ENCODE measurements at places on chromosomes 12 and 14. TPM values are rescaled to one million over a fixed set of nuclear protein-coding genes. Genes with fewer than 3 reads are reported as not detected.

- no peaks in the 10 kb centered on the region for H3K4me1 ChIP-seq
- H3K27ac ChIP-seq = no peak overlapping the region
- H3K27me3 ChIP-seq = no peaks in the 10 kb centered on the region
- H3K36me3 ChIP-seq = no peaks in the 10 kb centered on the region
- DNase-seq = peak; percentile 74
Observed at GRCh38 chr14:101359221-101360053, 201.9 kb upstream of the DIO3 start.

DNA sequence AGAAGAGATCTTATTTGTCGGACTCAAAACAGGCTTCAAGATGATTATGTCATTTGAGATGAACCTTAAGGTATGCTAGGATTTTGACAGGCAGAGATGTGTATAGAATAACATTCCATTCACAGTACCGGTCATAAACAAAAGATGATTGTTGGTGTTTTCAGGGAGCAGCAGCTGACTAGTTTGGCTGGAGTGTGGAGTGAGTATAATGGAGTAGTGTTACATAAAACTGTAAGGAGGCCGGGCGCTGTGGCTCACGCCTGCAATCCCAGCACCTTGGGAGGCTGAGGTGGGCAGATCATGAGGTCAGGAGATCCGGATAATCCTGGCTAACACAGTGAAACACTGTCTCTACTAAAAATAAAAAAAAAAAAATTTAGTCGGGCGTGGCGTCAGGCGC, 23.9 kb downstream of the SERPINA10 start:
- no peaks in the 10 kb centered on the region for H3K4me1 ChIP-seq
- H3K27ac ChIP-seq = no peak overlapping the region
- DNase-seq = no peak

DNA sequence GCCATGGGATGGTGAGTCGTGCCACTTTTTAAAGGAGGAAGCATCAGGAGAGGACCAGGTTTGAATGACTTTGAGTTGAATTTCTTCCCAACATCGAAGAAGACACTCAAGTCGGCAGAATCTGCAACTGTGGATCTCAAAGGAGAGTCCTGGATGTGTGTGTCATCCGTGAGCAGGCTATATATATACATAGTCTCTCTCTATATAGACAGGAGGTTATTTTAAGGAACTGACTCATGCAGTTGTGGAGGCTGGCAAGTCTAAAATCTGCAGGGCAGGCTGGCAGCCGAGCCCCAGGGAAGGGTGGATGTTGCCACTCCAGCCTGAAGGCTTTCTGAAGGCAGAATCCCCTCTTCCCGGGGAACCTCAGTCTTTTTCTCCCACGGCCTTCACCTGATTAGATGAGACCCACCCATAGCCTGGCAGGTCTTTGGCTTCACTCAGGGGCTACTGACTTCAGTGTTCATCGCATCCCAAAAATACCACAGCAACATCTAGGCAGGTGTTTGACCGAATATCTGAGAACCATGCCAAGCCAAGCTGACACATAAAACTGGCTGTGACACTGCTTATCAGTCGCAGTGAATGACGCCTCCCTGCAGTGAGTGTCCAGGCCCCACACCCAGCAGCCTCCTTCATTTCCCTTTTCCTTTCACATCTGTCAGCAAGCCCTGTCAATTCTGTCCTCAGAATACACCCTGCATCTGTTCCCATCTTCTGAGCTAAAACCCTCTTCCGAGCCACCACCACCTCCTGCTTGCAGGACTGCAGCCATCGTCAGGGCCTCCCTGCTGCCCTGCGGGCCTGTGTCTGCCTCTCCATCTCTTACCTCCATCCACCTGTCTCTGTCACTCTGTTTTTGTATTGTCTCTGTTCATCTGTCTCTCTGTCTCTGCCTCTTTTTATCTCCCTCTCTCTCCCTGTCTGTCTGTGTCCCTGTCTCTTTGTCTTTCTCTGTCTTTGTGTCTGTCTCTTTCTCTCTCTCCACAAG, 54.0 kb downstream of the ZNF664 start:
- H3K36me3 ChIP-seq = no peaks in the 10 kb centered on the region
- peaks cover 88% of the 10 kb centered on the region for H3K4me1 ChIP-seq
- H3K27me3 ChIP-seq = no peaks in the 10 kb centered on the region

- no peak for DNase-seq
- H3K4me3 ChIP-seq = no peak overlapping the region
- no peak overlapping the region for H3K27ac ChIP-seq
Observed at GRCh38 chr14:102461490-102462338, 47.9 kb downstream of the ANKRD9 start.

DNA sequence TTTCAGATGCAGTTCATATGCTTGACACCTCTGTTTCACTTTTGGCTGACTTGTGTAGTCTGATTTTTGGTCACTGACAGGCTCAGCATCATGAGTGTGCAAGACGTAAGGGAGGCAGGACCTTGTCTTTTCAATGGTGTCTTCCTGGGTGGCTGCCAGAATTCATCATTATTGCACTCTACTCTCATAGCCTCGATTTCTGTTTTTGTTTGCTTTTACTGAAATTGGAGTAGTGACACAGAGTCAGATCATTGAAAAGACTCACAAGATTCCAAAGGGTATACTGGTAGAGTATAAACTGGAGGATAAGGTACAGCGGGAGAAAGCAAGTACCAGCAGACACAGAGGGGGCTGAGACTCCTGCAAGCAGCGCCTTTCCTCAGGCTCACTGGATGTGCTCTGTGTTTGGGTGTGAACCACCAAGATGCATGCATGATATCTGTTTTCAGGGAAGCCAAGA, 126.3 kb upstream of the FGD4 start:
- H3K36me3 ChIP-seq = no peaks in the 10 kb centered on the region
- peak overlapping the region; percentile 25 for H3K27ac ChIP-seq
- H3K27me3 ChIP-seq = no peaks in the 10 kb centered on the region
- DNase-seq = no peak
- peaks cover 30% of the 10 kb centered on the region for H3K4me1 ChIP-seq
- no peak overlapping the region for H3K4me3 ChIP-seq

GRCh38 chr14:64235652-64236640, 58.2 kb downstream of the ESR2 start:
- peaks cover 22% of the 10 kb centered on the region for H3K27me3 ChIP-seq
- H3K4me1 ChIP-seq = peaks cover 59% of the 10 kb centered on the region
- DNase-seq = no peak

The PALS1 gene
- total RNA-seq = 11.5 TPM

The PLA2G1B gene
- 1.2 TPM for total RNA-seq

Measured in osteocyte (in vitro differentiated cells).